ENCODE measurements at places on chromosomes 6 and 20. TPM values are rescaled to one million over a fixed set of nuclear protein-coding genes. Genes with fewer than 3 reads are reported as not detected.

CALHM6 gene
- 1.7 TPM for total RNA-seq

- no peak for DNase-seq
These were observed 74.3 kb downstream of the ARID1B start for GRCh38 chr6:156851454-156851921.

GRCh38 chr6:95784019-95784418, 206.7 kb downstream of the MANEA start:
- DNase-seq = no peak

- DNase-seq = no peak
These were observed 167.4 kb downstream of the CDH4 start for GRCh38 chr20:61419501-61419900.

GRCh38 chr20:24838546-24839535, 110.2 kb upstream of the CST7 start:
- no peak for DNase-seq

RNF144B gene
- 14.1 TPM for total RNA-seq

HNF4A gene
- not detected for total RNA-seq

DNA sequence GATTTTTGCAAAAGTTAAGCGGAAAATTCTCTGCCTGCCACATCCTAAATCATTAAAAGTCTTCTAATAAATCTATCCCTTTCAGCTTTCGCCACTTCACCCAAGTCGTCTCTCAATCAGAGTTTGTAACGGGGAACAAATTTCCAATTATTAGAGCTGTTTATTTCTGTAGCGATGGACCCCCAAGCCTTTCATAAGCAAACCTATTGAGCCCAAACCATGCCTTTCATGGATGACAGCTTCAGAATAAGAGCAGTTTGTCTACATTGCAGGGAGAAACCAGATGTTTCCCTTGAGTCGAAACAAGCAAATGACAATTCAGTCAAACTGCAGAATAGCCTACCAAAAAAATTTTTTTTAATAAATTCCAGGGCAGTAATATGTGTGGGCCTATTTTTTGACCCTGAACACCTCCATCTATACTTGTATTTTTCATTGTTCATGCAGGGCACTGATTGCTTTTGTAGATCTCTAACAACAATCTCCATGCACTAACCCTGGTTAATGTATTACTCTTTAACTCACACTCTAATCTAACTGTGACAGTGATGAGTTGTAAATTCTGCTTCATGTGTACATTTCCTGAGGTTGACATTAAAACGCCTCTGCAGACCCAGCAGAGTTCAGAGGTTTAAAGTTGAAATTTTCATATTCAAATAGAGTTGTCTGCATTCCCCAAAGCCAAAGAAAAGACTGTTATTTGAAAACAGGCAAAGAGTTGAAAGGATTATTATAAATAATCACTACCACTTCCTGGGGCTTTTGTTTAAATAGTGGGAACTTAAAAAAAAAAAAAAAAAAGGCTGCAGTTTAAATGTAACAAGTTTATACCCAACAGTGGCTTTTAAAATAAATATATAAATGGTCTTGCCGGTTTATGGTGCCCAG, 64.5 kb downstream of the ATP9A start:
- DNase-seq = no peak

OR12D3 gene
- not detected for total RNA-seq
